Activated CD4-positive, alpha-beta T cell treated with anti-CD3 and anti-CD28 coated beads for 36 hours (primary cell): ENCODE measurements at places on chromosomes 1 and 21. TPM values are rescaled to one million over a fixed set of nuclear protein-coding genes. Genes with fewer than 3 reads are reported as not detected.

DNA sequence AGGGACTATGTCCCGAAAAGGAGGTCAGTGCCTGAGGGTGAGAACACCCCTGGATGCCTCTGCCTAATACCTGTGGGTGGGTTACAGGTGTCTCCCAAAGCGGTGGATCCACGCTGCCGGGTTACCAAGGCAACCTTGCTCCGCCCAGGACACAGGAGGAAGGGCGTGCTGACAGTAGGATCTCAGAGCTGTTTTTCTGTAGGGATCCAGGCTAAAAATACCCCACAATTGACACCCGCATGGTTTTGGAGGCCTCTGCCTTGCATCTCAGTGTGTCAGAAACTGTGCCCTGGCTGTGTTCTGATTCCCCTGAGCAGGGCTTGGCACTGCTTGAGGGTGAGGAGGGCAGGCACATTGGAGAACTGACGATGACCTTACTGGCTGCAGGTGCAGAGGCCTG, 118.0 kb downstream of the IER5 start:
- H3K4me1 ChIP-seq: no peaks in the 10 kb centered on the region
- no peak overlapping the region for H3K4me3 ChIP-seq
- no peaks in the 10 kb centered on the region for H3K36me3 ChIP-seq

DNA sequence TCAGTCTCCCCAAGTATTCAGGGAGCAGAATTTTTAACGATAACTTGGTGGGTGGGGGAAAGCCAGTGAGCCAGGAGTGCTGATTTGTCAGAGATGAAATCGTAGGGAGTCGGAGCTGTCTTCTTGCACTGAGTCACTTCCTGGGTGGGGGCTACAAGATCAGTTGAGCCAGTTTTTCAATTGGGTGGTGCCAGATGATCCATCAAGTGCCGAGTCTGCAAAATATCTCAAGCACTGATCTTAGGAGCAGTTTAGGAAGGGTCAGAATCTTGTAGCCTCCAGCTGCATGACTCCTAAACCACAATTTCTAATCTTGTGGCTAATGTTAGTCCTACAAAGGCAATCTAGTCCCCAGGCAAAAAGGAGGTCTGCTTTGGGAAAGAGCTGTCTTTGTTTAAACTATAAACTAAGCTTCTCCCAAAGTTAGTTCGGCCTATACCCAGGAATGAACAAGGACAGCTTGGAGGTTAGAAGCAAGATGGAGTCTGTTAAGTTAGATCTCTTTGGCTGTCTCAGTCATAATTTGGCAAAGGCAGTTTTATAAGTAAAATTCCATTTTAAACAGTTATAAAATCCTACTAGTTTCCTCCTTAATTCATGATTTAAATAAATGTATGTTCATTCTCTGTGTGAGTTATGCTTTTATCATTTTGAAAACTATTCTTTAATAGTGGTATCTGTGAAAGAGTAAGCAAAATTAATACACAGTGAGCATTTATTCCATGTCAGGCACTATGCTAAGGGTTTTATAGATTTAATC, 51.7 kb downstream of the SLC16A1 start:
- H3K36me3 ChIP-seq: peaks cover 4% of the 10 kb centered on the region
- no peaks in the 10 kb centered on the region for H3K27me3 ChIP-seq

DNA sequence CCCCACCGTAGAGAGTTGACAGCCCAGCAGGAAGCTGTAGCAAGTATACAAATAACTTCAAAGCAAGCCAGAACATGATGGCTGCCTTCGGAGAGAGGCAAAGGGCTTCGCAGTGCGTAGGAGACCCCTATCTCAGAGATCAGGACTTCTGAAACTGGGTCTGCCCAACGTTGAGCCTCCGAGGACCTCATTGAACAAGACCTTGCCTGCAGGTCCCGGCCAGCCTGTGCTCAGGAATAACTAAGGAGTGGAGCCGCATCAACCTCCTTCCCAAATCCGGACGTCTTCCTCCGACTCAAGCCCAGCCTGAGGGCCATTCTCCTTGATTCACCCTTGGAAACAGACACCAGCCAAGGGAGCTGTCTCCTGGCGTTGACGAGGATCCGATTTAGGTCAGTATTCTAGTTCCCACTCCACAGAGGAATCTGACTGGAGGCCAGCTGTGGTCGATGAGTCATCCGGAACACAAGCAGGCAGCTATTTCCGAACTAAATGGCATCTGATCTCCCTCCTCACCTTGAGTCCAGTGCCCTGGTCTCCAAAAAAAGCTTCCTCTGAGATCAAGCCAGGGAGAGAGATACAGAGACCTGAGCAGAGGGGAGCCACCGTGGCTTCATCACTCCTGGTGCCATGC, 166.5 kb upstream of the COA6 start:
- H3K27me3 ChIP-seq: peaks cover 6% of the 10 kb centered on the region
- no peak overlapping the region for H3K27ac ChIP-seq
- no peak for DNase-seq

DNA sequence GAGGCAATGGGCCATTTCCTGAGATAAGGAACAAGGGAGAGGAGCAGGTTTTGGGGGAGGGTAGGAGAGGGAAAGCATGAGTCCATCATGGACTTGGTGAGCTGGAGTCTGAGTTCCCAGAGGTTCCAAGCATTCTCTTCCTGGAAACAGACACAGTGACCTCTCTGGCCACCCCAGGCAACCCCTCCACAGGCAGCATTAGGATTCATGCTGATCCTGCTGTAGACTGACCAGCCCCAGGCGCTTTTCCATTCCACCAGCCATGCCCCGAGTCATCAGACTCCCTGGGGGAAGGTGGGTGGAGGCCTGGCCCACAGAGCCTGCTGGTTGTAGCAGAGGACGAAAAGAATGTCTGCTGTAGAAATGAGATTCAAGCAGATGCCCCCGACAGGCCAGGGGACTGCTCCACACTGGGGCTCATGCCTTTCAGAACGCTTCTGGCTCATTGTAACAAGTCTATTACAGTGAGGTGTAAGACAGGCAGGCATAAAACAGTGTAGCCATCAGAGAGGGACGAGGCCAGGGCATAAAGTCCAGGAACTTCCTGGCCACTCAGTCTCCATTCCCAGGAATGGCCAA, 52.2 kb downstream of the KCND3 start:
- H3K4me1 ChIP-seq: no peaks in the 10 kb centered on the region
- peaks cover 7% of the 10 kb centered on the region for H3K27me3 ChIP-seq
- H3K36me3 ChIP-seq: no peaks in the 10 kb centered on the region

GRCh38 chr1:205523891-205524793, 19.7 kb downstream of the CDK18 start:
- H3K4me1 ChIP-seq: no peaks in the 10 kb centered on the region
- H3K27me3 ChIP-seq: no peaks in the 10 kb centered on the region
- DNase-seq: peak; percentile 87
- no peak overlapping the region for H3K27ac ChIP-seq
- H3K4me3 ChIP-seq: no peak overlapping the region
- H3K36me3 ChIP-seq: no peaks in the 10 kb centered on the region

OR10J1 gene
- not detected for total RNA-seq

COL9A2 gene
- 2.5 TPM for total RNA-seq
